Breast epithelium (tissue), 4 donors: ENCODE measurements at places on chromosomes 5 and 9.

DNA sequence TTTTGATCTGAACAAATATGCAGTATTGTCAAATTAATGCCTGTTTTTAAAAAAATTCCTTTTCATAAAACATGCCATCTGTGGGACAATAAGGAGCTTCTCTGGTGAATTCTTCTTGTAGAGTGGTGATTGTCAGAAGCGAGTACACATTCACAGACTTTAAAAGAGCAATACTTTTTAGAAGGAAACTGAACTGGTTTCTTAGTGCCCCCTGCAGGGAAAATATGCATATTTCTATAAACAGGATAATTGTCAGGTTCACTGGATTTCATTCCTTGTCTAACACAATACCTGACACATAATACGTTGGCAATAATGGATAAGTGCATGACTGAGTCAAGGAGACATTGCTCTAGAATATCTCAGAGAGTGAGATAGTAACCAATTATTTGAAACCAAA lies 133.7 kb downstream of the KIF4B start:
- DNase-seq, result no peak

- DNase-seq, result no peak
Measured at GRCh38 chr9:32931129-32931528, 70.3 kb downstream of the APTX start.

DNA sequence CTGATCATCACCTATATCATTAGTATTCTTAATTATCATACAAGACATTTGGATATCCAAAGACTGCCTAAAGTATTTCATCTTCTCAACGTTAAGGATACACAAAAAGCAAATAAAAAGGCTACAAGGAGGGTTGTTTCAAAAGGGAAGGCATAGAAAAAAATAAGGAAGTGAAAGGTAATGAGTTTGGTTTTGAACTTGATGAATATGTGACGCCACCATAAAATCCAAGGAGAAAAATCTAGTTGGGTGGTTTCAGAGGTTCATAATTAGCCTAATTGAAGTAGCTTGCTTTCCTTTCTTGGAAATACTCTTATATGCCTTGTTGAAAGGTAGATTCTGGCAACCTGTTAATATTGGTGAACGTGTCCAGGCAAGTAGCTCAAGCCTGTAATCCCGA lies 96.1 kb upstream of the SGCD start:
- no peak for DNase-seq

DNA sequence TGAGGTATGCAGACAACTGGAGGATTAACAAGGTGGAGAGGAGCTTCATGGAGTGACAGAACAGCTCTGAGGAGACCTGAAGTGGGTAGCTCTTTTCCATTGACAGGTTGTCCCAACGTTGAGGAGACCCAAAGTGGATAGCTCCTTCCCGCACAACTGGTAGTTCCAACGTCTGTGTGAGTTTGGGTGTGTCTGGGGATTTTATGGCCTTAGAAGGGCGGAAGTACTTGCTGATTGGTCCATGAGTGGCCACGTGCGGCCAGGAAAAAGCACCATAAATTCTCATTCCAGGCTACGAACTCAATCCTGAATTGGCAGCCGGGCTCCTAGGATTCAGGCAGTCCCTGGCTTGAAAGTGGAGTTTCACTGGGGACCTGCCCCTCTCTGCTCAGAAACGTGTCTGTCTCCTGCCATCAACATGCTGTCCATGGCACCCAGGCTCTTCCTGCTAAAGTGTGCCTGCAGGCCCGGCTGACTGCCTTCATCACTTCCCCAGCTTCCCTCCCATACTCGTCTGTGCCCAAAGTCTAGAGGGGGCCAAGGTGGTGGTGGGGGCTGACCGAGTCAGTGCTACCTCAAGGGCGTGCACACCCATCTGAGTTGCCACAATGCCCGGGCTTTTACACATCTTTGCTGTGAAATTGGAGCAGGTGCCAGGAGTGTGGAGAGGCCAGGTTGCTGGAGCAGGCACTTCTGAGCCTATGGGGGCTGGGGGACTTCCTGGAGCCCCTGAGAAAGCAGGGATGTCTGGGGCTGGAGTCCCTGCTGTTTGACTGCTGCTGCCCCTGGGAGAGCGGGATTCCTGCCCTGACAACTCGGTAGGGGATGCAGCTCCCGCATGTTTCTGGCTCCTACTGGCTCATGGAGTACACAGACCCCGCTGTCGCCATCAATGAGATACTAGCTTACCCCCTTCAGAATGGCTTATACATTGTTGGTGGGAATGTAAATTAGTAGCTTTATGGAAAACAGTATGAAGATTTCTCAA lies 2034.6 kb upstream of the ACO1 start:
- no peak for DNase-seq

DNA sequence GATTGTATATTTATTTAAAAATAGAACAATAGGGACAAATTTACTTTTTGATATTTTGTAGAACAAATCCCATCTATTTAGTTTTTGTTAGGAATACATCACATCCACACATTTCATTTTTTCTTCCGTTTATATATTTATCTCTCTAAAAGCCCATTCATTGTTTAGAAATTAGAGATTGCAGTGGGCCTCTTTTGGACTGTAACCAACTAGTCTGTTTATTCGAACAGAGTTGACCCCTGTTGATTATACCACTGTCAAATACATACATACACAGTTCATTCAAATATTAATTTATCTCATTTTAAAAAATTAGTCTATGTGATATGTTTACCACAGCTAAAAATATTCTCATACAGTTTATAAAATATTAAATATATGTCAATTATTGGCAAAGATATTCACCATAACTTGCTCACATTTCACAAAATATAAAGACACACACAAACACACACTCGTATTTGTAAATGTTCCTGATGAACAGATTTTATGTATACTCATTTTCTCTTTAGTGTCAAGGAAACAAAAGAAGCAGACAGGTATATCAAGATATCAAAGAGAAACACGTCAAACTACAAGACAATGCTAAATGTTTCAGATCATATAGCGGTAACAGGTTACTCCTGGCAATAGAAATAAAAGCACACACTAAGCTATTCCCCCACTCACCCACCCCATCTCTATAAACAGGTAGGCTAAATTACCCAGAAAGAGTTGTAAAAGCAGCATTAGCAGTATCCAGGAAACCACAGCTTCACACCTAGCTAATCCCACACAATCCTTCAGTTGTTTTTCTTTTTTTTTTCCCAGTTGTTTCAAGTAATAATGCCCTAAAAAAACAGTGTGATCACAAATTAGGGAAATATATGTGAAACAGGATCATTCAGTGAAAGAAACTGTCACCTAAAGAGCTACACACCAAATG lies 283.9 kb downstream of the ADAMTS6 start:
- no peak for DNase-seq

- DNase-seq, result no peak
Measured at GRCh38 chr9:13364271-13365000, 84.9 kb upstream of the MPDZ start.

GRCh38 chr9:4614627-4615026 lies 47.5 kb upstream of the PLPP6 start:
- no peak for DNase-seq

DNA sequence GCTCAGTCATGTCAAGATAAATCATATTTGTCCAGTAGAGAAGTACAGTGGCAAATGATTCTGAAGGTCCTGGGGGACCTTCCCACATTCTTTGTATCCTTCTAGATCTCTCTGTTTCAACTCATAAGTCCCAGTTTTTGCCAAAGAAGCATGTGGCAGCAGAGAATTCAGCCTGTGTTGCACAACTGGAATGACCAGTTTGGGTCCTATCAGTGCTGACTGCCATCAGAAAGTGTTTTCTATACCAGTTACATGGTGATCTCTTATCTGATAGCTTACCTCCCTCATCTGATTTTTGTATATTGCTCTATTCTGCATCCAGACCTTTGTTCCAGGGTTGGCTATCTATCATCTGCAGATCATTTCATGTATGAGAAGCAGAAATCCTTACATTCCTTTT lies 21.7 kb downstream of the GM2A start:
- DNase-seq, result no peak

DNA sequence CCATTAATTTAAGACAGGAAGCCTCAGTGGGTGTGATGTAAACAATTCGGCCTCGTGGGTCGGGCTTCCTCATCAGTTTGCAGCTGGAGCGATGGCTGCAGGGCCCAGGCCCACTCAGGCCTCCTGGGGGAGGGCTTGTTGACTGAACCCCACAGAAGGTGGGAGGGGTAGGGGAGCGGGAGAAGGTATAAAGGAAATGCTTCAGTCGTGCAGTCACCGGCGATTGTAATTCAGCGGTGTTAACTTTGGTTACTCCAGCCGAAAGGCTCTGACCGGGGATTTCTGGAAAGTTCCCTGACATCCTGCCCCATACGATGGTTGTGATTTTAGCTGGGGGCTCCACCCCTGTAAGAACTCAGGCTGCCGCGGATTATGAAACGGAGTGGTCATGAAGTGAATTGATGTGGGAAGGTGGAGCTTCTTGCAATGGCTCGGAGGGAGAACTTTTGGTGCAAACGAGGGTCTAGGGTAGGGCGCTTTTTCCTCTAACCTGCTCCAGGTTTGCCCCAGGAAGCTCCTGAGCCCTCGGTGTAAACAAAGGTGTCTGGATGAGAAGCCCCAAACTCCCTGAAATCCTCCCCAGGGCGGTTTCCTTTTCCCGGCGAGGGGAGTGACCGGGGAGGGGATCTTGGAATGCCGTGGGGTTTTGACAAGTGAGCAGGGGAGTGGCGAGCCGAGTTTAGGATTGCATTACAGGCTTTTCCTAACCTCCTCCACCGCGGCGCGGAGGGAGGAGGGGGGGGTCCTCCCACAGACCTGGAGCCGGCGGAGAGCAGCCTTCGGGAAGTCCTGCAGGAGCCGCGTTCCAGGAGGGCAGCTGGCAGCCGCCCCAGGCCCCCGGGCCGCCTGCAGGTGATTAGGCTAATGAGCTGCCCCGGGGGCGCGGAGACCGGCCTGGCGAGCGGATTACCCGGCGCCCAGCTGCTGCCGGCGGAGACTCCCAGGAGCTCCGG lies 215.5 kb downstream of the PDZD2 start:
- DNase-seq, result peak; percentile 18

DNA sequence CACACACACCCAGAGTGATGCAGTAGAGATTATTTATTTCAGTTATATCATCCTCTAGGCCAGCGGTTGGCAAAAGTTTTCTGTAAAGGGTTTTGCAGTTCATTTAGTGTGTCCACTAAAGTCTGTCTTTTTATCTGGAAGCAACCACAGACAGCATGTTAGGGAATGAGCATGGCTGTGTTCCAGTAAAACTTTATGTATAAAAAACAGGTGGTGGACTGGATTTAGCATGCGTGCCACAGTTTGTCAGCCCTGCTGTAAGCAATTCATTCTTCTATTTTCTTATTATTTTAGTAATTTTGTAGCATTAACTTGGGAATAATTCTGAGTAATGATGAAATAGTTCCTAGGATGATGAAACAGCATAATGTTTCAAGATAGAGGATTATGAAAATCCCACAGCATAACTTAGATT lies 51.7 kb downstream of the CCNH start:
- no peak for DNase-seq
